ENCODE measurements at places on chromosomes 2 and 18. TPM values are rescaled to one million over a fixed set of nuclear protein-coding genes. Genes with fewer than 3 reads are reported as not detected.

- no peak for DNase-seq
These were observed 6.5 kb downstream of the MOGAT1 start for GRCh38 chr2:222677981-222678380.

DNA sequence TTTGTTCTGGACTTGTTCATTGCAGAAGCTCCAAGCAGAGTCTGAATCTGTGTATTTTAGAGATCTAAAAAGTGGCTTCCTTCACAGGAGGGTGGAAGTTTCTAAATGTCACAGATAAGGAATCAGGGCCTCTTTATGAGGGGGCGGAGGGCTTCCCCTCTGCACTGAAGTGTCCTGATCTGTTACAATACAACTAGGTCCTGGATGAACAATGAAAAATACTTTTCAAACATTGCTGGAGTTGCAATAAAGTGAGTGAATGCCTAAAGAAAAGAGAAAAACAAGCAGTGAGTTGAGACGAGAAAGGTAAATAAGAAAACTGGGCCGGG lies 179.3 kb upstream of the HDAC4 start:
- DNase-seq: no peak

- DNase-seq: no peak
These were observed 93.6 kb downstream of the EPHA4 start for GRCh38 chr2:221478485-221478863.

DNA sequence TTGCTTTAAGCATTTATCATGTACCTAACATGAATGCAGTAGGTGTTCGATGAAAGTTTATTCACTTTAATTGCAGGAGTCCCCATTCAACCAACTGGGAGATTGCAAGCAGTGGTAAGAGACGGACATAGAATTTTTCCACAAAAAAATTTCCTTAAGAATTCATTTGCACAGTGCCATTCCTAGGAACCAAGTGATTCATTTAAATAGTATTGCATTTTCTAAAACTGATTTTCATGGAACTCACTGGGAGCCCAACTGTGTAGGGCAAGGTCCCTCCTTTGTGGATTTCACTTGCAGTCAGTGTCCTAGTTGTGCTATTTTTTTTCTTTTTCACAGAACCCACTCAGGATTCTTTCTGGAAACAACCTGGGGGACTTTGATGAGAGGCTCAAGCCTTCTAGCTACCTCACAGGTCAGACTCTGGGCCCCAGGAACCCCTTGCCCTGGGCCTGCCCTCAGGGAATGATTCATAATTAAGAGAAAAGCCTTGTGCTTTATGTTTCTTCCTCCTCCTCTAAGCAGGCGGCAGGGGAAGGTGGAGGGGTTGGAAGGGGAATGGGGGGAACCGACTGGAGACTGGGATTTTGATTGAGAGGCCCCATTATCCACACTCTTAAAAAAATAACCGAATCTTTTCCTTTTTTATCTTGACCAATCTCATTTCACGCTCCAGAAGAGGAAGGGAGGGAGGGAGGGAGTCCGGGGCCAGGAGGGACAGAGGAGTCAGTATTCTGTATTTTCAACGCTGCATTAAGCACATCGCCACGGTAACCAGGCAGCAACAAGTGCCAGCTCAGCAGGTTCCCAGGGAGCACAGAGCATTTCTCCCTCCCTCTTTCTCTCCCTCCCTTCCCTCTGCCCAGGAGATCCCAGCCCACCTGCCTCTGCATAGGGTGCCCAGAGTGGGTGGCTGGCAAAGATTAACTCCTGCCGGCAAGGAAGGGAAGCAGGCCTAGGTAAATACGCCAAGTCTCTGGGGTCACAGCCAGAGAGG lies 51.8 kb downstream of the PSD4 start:
- peak; percentile 100 for DNase-seq

- DNase-seq: no peak
These were observed 591.6 kb downstream of the ERBB4 start for GRCh38 chr2:211946960-211947359.

- no peak for DNase-seq
These were observed 59.7 kb upstream of the PHLPP1 start for GRCh38 chr18:62655520-62656219.

DNA sequence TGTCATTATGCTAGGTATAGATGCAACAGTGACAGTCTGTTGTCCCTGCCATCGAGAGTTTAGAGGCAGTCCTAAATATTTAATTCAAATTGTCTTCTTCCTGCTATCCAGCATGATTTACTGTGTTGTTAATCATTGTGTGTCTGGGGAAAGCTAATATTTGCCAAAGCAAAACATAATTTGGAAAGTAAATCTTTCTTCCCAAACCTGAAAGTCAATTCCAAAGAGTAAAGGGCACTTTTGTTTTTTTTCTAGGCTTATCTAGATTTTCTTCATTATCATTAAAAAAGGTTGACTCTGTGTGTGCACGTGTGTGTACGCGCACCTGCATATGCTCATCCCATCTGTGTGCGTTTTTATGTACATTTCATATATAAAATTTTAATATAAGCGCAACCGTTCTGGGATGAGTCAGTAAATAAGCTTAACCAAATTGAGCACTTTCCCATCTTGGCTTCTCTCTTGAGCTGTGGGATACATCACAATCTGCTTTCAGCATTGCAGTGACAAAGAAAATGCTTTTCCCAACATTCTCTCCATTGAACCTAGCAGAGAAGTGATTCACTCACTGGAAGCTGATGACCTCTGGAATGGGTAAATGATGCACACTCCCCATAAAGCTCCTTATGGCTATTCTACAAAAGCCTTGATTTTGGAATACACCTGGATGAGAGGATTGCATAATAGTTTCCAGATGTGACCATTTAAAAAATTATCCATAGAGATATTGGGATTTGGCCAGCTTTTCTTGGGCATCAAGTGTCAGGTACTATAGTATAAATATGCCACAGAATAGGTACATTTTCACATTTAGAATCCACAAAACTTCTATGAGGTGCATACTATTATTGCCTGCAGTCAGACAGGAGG lies 488.4 kb downstream of the ADCYAP1 start:
- DNase-seq: no peak

DNA sequence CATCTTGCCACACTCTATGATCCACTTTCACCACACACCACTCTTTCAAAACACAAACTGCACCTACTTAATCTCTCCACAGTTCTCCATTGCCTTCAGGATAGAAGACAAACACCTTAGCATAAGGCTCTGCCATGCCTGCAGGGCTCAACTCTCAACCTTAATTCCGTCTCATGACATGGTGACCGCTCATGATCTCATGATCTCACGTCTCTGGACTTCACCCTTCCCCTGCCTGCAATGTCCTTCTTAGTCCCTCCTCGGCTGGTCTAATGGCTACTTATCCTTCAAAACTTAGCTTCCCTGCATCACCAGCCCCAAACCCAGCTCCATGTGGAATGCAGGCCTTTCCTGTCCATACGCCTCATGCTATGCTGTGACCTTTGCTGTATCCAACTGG lies 85.3 kb downstream of the ACVR1 start:
- DNase-seq: peak; percentile 48

DNA sequence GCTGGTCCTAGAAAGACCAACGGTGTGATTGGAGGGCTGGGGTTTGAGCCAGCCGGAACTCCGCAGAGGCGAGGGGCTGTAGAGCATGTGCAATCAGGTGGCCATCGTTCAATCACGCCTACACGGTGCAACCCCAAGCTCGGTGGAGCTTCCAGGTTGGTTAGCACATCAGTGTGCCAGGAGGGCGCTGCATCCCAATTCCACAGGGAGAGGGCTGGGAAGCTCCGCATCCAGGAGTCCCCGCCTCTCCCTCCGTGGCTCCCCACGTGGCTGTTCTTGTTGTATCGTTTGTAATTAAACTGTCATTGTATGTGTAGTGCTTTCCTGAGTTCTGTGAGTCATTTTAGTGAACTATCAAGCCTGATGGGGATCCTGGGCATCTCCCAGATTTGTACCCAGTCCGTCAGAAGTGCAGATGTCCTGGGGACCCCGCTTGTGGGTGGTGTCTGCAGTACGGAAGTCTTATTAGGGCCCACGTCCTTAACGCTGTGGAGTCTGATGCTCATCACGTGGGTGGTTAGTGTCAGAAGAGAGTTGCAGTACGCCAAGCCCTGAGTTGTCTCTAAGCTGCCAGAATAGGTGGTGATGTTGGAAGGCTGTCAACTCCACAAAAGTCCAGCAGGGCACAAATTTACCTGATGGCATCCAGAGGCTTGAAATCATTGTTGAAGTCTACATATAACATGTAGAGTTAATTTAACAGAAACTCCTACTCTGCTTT lies 20.6 kb upstream of the AMMECR1L start:
- DNase-seq: no peak

DNA sequence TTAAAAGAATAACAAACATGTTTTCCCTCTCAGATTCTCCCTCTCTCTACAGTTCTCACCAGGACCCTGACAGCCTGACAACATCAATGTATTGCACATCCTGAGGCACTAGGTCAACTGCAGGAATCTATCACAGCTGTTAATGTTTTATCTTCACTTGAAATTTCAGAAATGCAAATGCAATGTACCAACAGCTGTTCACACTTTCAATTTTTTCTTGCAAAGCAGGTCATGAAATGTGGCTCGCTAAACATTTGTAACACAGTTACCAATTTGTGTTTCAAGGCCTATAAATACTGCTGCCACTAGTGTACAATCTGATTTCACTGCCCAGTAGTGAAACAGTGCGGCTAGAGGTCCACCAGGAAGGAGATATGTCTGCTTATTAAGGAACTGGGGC lies 147.8 kb downstream of the EXOC6B start:
- DNase-seq: no peak

GRCh38 chr2:144701259-144701658 lies 181.3 kb upstream of the ZEB2 start:
- DNase-seq: no peak

GRCh38 chr2:102005449-102005848 lies 13.7 kb downstream of the IL1R2 start:
- no peak for DNase-seq

Gene RAX
- not detected for total RNA-seq

Gene PXDN
- total RNA-seq: 131 TPM

Gene MOGAT1
- not detected for total RNA-seq

Gene NXPH2
- 1.6 TPM for total RNA-seq

Gene RGPD5
- total RNA-seq: 0.81 TPM

Gene UGT1A5
- not detected for total RNA-seq

Gene ZNF516
- 6.1 TPM for total RNA-seq

Gene FSIP2
- 0.03 TPM for total RNA-seq

Gene ERCC3
- total RNA-seq: 24.1 TPM

Gene CDCA7
- total RNA-seq: 14.8 TPM
